Activated T-cell treated with anti-CD3 and anti-CD28 coated beads for 1 hour (primary cell): ENCODE measurements at places on chromosomes 1 and 21.

- no peak for DNase-seq
Observed at GRCh38 chr1:165616987-165617546, 14.0 kb upstream of the MGST3 start.

DNA sequence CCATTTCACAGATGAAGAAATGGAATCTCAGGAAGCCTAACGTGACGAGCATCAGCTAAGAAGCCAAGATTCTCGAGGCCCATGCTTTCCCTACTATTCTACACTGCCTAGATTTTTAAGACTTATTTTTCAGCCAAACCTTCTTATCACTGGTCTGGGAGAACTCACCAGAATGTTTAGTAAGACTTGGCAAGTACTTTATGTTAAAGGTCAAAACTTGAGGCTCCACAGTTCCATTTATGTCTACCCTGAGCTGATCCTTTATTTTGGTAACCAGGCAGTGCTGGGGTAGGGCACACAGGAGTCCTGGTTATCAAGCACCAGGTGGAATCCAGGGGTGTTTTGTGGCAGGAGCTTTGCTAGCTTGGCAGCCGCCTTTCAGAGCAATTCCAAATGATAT, 16.8 kb downstream of the PLXNA2 start:
- DNase-seq = no peak

GRCh38 chr1:34721646-34722355, 33.0 kb upstream of the GJB5 start:
- DNase-seq = no peak

DNA sequence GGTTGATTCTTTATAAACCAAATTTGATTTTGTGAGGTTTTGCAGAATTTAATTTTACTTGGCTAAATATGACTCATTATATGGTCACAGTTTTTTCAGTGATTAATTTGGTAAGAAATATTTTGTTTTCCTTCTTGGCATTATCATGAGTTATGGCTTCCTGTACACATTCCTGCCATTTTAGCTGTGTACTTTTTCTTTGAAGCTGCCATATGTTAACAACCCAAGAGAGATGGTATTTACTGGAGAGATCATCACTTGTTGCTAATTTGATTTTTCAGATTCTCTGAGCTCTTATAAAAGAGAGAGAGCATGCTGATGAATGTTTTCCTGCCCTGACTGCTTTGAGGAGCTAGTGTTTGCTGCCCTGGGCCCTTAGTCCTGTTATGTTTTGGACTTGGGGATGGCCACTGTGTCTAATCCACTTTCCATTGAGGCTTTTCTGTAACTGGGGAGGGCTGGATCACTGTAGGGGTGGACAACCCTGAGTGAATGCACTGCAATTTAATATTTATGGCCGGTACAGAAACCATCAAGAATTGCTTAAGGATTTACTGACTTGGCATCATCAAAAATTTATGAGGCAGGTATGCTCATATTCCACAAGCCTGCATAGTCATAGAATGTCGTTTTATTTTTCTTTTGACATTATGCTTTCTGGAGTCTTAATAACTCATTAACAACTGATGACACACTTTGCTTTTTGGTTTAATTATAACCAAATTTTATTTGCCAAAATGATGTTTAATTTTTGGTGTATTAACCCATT, 200.9 kb downstream of the DISC1 start:
- DNase-seq = no peak

DNA sequence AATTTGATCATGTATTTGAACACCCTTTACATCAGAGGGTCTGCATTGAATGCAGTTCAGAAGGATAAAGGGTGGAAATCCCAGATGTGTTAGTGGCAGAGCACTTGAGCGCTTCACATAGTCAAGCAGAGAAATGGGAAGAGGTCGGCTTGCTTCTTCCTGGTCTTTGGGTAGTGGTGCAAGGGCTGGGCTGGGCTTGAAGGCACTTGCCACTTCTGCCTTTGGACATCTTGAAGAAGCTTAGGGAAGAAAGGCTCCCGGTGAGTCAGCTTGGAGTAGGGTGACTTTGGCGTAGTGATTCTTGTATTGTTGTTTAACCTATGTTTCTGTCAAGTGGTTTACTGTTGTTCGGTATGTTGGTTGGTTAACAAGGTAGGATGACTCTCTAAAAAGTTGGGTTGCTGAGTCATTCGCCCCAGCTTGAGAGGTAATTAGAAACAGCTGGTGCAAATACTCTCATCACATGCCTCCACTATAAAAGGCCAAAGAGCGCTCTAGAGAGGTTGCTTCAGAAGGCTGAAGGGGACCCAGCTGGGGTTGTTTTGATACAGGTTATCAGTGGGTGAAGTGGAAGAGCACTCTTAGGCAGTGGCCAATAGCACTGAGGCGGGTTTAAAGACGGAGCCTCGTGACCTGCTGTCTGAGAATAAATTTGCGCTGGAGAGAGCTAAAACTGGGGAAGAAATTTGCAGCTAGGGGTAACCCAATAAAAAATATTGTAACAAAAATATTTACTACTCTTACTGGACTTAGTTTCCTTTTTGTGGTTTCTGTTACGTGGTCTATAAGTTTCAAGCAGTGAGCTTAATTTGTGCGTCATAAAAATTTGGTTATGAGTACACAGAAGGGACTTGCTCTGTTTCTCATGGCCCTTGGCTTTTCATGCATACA, 1.4 kb downstream of the BACH1 start:
- DNase-seq = peak; percentile 7
